ENCODE measurements at places on chromosomes 3 and 15.

DNA sequence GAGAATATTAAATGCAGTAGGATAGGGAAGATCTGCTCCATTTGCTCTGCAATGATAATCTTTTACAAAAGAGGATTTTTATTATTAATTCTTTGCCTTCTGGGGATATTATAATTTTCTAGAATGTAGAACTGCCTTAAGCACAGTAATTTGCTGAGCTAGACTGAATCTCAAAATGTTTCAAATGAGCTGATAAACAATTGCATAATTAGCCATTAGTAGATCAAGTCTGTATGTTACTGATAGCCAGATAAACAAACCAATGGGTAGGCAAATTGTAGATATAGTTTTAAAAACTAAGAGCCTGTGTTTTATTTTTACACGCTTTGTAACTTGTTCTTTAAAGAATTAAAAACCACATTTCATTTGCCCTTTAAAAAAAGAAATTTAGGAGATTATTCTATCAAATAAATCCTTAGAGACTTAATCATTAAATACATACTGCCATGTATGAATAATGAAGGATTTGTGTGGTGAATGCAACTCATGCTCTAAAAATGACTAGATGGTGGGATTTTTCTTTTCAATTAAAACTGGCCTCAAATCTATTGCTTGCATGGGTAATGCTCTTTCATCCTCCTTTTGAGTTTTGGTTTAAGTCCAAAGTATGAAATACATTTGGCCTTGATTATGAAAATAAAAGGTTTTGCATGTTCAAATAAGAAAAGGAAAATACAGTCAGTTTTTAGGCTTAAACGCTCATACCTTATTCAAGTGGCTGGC lies 32.6 kb upstream of the NANOGP8 start:
- DNase-seq = no peak

DNA sequence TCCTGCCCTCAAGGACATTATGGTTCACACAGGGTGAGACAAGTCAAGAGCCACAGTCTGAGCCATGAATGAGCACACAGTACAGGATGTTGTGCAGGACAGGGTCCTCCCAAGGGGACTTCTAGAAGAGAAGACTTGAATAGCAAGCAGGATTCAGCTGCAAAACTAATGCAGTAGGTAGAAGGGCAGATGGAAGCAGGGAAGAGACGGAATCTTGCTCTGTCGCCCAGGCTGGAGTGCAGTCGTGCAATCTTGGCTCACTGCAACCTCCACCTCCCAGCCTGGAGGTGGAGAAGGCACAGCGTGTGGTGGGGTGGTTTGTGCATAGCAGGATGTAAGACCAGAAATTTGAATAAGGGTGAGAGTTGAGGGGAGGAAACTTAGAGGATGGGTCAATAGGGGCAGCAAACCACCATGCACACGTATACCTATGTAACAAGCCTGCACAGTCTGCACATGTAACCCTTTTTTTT lies 8.0 kb downstream of the BCL2L10 start:
- DNase-seq = no peak

DNA sequence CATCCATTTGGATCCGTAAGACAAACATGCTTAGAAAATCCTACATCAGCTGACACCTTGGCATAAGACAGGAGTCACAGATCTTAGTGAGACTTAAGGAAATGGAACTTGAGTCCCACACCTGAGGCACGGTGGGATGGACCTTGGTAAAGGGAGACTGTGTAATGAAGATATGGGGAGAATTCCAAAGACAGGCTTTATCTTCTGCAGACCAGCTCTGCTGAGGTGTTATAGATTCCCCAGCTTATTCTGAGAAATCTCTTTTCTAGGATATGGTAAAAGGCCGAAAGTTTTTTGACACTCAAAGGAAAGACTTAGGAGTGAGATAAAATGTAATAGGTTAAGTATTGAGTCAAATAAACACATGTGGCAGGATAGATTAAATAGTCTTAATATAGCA lies 8.3 kb upstream of the MTMR10 start:
- DNase-seq = no peak

DNA sequence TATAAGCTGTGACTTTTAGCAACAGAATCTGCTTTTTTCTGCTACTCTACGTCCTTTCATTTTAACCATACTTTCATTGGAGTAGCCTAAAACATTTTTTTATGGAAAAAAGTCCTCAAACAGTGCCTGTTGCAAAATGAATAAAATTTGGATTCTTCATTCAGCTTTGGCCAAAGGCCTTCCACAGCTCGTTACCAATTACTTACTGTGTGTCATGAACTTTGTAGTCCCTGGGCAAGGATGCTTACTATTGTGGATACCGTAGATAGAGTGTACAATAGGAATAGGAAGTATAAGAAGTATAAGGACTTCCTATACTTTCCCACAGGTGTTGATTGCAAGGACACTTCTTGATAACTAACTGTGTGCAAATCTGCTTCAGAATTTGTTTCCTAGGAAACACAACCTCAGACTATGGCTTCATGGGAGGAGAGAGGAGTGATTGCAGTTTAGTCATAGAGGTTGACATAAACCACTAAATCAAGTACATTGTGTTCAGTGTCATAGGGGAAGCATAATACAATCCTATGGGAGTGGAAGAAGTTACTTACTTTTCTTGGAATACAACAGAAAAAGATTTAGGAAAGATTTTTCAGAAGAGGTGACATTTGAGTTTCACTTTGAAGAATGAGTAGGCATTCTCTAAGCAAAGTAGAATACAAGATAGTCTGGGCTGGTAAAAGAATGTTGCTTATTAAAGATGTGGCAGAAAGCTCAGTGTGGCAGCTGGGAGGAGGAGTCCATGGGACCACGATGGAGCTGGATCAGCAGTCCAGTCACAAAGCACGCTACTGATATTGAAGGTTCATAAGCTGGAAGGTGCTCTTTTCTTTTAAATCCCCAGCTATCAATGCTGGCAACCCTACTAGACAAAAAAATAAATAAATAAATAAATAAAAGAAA lies 309.7 kb upstream of the TPRG1 start:
- DNase-seq = no peak

DNA sequence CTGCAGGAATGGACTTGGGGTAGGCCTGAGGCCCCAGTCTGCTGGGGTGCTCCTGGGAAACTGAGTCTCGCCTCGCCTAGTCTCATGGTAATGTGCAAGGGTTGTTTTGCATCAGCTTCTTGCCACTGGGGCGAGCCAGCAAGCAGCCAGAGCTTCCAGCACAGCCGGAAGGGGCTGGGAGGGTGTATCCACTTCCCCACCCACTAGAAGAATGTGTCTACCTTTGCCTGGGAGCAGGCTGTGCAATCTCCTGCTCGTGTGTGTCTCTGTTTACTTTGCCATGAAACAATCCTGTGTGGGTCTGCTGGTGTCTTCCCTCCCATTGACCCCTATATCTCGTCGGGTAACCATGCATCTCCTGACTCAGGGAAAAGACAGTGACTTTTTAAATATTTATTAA lies 21.8 kb upstream of the ERICH6 start:
- no peak for DNase-seq

- DNase-seq = no peak
Observed at GRCh38 chr15:57726411-57726810, 19.9 kb downstream of the POLR2M start.

- no peak for DNase-seq
Observed at GRCh38 chr15:90432253-90432652, 44.2 kb downstream of the IQGAP1 start.

DNA sequence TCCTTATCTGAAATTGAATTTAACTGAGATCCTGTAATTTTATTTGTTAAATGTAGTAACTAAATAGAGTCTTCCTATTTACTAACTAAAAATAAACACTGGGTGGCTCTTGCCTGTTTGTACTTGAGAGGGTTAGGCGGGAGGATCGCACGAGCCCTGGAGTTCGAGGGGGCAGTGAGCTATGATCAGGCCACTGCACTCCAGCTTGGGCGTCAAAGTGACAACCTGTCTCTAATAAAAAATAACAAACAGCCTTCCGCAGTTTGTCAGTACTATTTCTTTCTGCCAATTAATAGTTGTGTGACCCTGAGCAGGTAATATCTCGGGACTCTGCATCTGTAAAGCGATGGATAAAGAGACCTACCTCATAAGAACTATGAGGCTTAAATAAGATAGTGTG lies 768 bp upstream of the PDE12 start:
- DNase-seq = no peak

- no peak for DNase-seq
Observed at GRCh38 chr3:76643623-76644304, 396.1 kb upstream of the ROBO2 start.

- DNase-seq = peak; percentile 56
Observed at GRCh38 chr15:36544518-36545466, 34.6 kb upstream of the CDIN1 start.

DNA sequence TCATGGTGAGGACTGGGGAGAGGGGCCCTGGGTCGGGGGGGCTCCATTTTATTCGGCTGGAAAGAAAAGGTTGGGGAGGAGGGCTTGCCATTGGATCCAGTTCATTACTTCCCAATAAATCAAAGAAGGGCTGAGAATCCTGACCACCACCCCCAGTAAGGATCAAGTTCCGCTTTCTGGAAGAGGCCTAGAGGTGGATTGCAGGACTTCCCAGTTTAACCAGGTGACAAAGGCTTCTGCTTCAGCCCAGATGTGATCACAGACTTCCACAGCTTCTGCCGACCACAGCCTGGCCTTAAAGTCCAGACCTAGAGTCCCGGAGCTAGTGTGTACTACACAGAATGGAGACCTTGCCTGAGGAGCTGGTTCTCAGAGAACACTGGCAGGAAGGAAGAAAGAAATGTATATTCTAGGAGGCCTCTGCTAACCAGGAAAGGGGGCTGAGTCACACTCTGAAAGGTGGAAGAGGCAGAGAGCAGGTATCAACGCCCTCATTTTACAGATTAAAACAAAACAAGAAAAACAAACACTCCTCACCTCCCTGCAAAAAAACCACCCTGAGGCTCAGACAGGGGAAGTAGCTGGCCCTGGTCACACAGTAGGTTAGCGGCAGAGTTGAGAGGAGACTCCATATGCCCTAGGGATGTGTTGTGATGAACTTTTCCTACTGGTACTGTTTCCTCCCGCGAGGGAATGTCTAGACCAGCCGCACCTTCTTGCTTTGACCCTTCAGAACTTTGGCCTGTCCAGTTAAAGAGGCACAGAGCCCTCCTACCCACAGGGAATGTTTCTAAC lies 1.1 kb upstream of the CEMIP start:
- no peak for DNase-seq

DNA sequence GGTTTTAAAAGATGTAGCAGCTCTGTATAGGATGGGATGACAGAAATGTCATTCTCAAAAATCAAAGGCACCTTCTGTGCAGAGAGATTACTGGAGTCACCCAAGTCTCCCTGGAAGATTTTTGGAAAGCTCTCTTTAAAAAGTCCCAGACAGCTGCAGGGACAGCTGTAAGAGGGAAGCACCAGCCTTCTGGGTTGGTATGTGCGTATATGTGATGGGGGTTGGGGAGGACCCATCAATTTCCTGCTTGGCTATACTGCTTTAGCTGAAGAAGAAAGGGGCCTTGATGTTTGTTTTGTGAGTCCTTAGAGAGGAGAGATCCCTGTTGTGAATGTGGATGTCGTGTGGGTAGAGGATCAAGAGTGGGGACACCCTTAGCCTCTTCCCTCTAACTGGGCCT lies 5.4 kb upstream of the SEC11A start:
- DNase-seq = no peak

DNA sequence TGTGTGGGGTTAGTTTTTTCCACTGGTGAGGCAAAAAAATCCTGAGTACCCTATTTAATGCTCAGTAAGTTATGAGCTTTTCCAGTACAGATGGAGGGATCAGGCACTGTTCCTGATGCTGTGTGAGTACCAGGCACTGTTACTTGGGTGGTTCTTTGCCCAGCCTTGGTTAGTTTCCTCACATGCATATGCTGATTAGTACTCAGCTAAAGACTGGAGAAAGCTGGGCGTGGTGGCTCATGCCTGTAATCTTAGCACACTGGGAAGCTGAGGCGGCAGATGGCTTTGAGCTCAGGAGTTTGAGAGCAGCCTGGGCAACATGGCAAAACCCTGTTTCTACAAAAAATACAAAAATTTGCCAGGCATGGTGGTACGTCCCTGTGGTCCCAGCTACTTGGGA lies 210.3 kb upstream of the SGO1 start:
- DNase-seq = no peak

GRCh38 chr3:177419904-177420601 lies 222.8 kb upstream of the TBL1XR1 start:
- no peak for DNase-seq

DNA sequence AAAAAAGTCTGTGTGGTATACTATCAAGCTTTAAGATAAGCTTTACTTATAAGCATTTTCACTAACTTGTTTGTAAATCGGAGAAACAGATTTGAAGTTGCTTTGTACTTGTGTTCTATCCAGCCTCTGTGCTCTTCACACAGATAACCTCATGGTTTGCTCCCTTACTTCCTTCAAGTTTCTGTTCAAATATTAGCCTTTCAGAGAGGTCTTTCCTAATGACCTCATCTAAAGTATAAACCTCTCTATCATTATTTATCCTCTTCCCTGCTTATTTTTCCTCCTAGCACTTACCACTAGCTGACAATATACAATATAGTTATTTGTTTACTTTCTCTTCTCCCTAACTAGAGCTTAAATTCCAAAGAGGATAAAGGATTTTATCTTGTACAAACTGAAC lies 180.0 kb downstream of the CBLB start:
- no peak for DNase-seq

GRCh38 chr3:14130707-14131106 lies 5.9 kb downstream of the TMEM43 start:
- no peak for DNase-seq

DNA sequence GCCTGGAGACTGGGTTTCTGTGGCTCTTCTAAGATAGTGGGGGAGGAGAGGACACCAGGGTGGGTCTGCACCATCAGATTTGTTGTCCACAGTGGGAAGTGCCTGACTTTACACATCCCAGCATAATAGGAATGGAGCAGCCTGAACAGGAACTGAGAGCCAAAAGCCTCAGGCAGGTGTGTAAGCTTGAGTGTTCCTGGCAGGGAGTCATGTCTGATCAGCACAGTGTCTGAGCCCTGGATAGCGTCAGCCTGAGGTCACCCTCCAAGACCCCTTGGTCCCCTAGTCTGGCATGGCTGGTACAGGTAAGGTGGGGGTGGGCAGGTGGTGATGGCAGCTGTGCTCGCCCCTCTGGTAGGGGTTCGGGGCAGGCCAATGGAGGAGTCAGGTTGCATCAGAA lies 20.2 kb downstream of the INSYN1 start:
- no peak for DNase-seq

GRCh38 chr3:113054552-113054951 lies 63.8 kb downstream of the GTPBP8 start:
- DNase-seq = no peak

GRCh38 chr15:49923671-49924070 lies 195.4 kb downstream of the ATP8B4 start:
- DNase-seq = no peak

DNA sequence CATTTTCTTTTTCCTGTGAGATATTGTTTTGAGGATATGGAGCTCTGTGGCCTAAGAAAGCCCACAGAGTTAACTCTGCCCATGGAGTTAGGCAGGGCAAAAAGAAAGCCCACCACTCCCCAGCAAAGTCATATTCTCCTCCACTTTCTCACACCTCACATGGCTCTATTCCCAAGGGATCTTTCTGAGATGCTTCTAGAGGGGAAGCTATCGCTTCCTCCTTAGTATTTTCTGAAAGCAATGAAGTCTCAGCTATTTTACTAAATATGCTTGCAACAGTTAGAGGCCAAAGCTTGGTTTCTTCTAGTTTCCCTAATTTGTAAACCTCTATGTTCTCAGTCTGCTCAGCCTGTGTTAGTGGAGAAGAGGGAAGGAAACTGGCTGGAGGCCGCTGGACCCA lies 80.3 kb upstream of the EOMES start:
- no peak for DNase-seq

Measured in iPS DF 19.7 (cell line).